Caudate nucleus (tissue), 63 donors: ENCODE measurements at places on chromosomes 7 and 10.

DNA sequence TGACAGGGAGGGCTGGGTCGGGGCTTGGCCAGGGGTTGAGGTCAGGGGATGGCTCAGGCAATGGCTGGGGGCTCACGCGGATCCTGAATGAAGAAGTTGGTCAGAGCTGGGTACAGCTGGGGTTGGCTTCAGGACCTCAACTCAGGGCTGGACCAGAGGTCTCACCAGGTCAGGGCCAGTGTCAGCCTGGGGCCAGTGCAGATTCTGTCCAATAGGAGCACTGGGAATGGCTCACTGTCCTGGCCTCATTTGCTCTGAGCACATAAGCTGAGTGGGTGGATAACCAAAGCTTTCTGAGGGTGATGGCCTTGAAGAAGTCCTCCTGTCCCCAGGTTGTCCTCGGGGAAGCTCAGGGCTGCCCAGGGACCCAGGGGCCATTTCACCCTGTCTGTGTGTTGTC, 54.9 kb upstream of the PCBD1 start:
- no peak for DNase-seq

GRCh38 chr10:37727491-37728352, 129.7 kb downstream of the ZNF248 start:
- DNase-seq = no peak

DNA sequence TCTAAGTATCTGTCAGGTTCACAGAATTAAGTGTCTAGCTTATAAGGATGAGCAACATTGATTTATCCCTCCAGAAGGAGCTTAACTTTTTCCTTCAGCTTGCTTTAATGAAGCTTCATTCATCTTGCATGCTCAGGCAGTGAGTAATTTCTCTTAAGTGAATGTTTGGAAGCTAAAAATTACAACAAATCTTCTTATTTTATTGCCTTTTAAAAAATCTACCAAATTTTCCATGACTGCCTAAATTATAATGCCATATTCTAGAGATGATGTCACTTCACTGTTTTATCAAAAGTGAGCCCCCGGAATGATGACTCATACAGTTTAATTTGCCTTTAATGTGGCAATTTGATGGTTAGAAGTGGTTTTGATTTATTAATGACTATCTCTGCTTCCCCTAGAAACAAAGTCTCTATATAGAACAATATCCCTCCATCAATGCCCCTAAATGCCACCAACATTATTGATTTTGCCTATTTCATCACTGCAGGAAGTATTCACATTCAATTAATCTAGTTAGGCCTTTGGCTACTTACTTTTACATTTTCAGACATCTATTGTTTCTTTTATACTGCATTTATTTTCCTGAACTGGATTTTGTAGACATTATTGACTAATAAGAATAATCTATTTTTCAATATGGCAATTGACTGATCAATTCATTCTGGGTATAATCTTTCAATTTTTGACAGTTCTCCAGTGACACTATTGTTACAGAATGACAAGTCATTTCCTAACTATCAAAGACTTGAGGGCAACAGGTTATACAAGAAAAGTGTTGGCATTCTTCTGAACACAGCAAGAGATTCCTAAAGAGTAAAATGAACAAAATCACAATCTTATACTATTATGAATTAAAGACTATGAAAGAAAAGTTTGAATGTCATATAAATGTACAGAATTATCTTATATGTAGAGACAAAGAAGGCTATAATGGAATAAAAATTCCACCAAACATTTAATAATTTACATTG, 139.3 kb upstream of the ODAD2 start:
- no peak for DNase-seq

- DNase-seq = no peak
Observed at GRCh38 chr7:56127241-56127975, 11.2 kb upstream of the NUPR2 start.

GRCh38 chr10:6418167-6418566, 161.9 kb downstream of the PRKCQ start:
- DNase-seq = no peak

DNA sequence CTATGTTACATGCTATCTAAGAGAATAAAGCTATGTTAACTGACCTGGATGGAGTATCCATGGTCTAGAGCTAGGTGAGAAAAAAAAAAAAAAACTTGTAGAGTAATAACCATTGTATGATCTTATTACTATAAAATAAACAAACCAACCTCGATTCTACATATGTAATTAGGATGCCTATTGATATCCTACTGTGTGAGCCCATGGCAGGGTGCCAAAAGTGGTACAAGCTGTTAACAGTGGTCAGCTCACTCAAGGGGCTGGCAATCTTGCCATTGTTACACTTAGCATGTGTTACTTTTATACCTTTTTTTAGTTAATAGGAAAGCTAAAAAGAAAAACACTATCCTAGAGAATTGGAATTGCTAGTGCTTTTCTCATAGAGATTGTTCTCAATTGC, 13.5 kb upstream of the IL6 start:
- no peak for DNase-seq

DNA sequence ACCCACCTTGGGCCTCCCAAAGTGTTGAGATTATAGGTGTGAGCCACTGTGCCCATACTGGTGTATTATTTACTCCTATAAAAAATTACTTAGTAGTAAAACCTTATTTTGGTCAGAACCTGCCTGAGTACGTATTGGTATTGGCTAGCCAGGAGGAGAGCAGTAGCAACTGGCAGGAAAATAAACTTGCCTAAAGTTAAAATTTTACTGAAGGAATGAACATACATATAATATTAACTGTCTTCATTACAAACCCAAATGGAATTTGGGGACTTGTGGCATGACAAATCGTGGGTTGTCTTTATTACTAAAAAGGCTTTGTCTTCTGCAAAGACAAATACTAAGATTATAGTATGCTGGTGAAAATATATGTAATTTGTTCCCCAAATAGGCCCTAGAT, 8.4 kb downstream of the RAB18 start:
- no peak for DNase-seq

DNA sequence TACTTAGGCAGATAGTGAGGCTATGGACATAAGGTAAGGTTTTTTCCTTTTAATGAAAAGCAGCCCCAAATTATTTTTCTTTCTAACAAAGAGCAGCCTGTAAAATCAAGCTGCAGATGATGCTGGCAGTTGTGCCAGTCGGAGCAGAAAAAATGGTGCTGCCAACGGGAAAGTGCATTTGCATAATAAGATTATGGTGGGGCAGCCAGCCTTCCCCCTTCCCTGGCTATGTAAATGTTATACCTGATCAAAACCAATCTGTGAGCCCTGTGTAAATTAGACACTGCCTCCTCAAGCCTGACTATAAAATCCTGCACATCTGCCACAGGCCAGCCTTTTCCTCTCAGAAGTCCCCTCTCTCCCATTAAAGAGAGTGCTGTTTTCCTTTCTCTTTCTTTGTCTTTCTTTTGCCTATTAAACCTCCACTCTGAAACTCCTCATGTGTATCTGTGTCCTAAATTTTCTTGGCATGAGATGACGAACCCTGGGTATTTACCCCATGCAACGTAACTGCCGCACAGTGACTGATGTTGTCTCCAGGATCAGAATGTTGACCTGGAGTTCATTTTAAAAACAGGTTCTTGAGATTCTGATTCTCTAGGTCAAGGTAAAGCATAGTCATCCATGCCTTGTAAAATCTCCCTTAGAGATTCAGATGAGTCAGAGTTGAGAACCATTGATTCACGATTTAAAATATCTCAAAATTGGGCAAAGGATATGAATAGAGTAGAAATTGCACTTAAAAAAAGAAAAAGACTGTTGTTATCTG, 167.3 kb upstream of the C1GALT1 start:
- DNase-seq = no peak

- DNase-seq = no peak
Observed at GRCh38 chr7:113144817-113145216, 26.5 kb upstream of the SMIM30 start.

DNA sequence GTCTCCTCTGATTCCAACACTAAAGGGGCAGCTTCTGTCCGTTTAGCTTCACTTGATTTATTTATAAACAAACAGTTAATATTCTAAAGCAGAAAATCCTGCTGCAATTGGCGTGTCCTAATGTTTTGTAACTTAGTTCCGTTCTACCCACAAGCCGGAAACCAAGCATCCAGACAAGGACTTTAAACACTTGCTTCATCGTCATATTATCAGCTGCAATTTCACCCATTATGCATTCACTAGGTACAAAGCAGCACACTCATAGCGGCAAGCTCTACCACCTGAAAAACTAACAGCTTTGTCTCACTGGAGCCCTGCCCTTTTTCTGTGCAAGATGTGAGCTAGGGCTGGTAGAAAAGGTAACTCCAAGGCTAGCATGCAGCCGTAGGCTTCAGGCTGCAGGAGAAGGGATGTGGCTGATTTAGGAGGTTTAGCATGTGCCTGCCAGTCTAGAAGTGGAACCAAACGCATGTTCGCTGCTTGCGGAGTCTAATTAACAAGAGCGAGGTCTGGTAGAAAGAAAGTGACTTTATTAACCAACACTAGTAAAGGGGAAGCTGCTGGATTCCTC, 43.7 kb upstream of the BPGM start:
- DNase-seq = no peak

DNA sequence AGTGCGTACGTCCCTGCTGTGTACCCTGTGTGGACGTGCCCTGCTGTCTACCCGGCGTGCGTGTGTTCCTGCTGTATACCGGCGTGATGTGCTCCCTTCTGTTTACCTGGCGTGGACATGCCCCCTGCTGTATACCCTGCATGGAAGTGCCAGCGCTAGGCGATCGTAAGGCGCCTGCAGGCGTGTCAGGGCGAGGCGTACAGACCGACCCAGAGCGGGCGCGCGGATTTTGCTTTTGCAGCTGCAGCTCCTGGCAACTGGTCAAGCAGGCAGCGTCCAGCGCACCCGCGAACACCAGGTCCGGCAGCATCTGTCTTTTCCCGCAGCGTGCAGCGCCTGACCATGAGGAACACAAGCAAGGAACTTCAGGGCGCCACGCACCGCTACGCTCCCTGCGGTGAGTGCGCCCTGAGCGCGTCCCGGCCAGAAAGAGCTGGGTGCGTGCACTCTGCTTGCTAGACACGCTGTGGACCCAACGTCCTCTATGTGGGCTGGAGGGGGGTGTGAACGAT, 680 bp downstream of the C7orf57 start:
- DNase-seq = no peak

- no peak for DNase-seq
Observed at GRCh38 chr10:48897441-48897790, 42.2 kb downstream of the LRRC18 start.

GRCh38 chr7:5704534-5704922, 76.9 kb downstream of the RNF216 start:
- no peak for DNase-seq

DNA sequence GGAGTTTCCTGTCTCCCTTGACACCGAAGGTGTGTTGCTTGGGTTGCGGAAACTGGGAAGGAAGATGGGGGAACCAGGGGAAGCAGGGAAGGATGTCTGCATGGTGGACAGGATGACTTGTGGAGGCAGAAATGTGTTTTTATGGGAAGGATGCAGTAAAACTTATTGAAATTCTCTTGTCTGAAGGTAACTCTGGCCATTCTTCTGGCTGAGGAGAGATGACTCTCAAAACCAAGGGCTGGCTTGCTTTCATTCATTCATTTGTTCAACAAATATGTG, 1.5 kb downstream of the UBTD1 start:
- DNase-seq = no peak

GRCh38 chr10:3935933-3936359, 150.9 kb upstream of the KLF6 start:
- DNase-seq = no peak

DNA sequence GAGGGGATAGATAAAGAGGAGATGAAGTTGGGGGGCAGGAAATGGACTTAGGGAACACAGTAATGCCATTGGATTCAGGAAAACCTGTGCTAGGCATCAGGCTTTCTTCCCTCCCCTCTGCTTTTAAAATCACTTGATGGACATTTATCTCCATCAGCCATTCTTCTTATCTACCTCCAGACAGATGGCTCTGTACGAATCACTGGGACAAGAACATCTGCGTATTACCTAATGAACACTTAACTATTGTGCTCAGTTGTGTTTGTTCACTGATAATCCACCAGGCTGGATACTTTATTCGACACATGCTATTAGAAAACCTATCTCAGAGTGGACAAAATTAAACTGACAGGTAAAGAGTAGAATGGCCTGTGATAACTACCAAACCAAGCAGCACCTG, 40.0 kb downstream of the TNKS2 start:
- DNase-seq = no peak

- DNase-seq = no peak
Observed at GRCh38 chr10:48444266-48444665, 137.8 kb downstream of the MAPK8 start.

GRCh38 chr10:5658871-5659618, 7.3 kb downstream of the ASB13 start:
- DNase-seq = no peak

- DNase-seq = no peak
Observed at GRCh38 chr10:11898372-11899066, 75.4 kb downstream of the PROSER2 start.

- no peak for DNase-seq
Observed at GRCh38 chr7:151834271-151835035, 42.5 kb downstream of the PRKAG2 start.
